ENCODE measurements at places on chromosomes 11 and 22.

DNA sequence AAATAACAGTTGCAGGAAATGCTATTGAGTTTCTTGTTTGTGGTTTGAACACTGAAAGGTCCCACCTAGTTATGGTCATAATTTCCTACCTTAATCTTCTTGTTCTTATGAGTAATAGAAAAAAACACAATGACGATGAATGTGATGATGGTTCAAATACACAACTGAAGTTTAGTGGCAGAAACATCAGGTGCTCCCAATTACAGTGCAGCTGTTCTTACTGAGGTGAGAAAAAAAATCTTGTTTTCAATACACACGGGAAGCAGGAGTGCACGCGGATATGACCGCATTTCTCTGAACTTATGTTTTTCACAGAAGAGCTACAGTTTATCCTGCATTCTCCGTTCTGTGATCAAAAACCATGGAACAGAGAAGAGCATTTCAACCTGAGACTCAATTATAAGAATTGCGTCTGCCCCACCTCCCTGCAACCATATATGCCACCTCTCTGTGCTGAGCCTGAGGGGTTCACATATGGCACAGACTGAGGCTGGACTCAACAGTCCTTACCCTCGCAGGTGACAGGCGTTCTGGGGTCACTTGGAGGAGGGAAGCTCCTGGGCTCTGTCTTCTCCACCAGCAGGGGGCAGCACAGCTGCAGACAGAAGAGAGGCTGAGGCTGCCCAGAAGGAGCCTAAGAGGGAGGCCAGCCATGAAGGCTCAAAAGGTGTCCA lies 99.7 kb upstream of the IGLL5 start:
- H3K4me3 ChIP-seq = no peak overlapping the region
- DNase-seq = peak; percentile 93
- H3K27me3 ChIP-seq = no peaks in the 10 kb centered on the region
- no peaks in the 10 kb centered on the region for H3K36me3 ChIP-seq
- H3K27ac ChIP-seq = no peak overlapping the region
- peaks cover 12% of the 10 kb centered on the region for H3K4me1 ChIP-seq

DNA sequence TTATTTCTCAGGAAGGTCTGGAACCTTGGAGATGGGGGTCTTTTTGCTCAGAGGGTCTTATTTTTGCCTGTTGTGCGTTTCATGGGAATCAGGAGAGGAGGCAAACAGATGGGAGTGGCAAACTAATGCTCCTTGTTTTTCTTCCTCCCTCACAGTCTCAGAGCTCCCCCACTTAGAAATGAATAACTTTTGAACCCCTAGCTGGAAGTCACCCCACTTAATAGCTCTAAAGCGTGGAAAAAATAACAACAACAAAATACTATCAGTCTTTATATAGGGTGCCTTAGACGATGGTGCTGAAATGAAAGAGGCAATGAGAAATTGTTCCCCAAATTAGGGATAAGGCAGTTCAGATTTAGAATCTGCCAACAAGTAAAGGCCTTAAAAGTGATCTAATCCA lies 76.8 kb upstream of the BDNF start:
- no peak overlapping the region for H3K27ac ChIP-seq

DNA sequence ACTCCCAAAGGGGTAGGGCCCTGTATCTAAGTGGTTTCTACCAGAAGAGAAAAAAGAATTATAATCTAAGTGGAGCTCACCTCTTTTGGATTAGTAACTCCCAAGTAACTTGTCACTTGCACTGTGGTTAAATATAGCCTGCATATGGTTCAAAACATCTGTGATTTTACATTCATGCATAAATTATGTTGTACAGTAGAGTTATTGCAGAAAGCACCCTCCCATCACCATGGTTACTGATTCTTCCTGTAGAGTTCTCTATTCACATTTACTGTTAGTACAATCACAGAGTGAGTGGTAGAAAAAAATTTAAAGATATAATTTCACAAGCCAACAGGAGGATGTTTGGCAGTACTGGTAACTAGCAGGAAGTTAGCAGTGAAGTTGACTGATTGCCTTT lies 80.4 kb downstream of the LRRC4C start:
- no peak overlapping the region for H3K27ac ChIP-seq
- no peak for DNase-seq
- H3K36me3 ChIP-seq = no peaks in the 10 kb centered on the region

DNA sequence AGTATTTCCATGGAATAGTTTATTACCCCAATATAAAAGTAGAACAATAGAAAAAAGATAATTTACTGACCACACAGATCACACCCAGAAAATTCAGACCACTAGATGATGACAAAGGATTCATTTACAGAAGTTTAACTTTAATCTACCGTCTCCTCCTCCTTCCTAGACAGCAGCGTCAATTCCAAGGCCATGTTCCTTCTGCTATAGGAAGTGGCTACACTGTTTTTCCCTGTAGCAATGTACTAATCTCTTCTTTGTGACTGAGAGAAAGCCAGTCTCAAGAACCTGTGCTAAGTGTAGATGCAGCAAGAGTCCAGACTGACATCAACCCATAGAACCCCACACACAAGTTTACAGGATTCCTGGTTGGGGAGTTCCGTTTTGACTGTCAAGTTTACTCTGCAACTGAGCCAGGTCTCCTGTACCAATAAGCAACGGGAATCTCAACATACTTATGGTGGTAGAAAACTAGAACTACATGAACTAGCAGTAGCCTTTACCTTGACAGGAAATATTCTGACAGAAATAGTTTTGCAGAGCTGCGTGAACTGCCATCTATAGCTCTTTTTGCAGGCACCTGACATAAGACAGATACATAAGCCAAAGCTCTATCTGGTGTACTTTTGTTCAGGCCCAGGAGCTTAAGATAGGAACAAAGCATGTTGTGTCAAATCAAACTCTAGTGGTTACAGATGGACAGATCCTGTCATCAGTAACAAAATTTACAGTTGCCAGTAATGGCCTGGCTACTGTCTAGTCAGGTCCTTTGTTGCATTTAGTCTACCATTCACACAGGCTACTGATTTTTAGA lies 42.9 kb downstream of the MRTFA start:
- DNase-seq = peak; percentile 58
- peaks cover 70% of the 10 kb centered on the region for H3K4me1 ChIP-seq
- no peaks in the 10 kb centered on the region for H3K36me3 ChIP-seq

DNA sequence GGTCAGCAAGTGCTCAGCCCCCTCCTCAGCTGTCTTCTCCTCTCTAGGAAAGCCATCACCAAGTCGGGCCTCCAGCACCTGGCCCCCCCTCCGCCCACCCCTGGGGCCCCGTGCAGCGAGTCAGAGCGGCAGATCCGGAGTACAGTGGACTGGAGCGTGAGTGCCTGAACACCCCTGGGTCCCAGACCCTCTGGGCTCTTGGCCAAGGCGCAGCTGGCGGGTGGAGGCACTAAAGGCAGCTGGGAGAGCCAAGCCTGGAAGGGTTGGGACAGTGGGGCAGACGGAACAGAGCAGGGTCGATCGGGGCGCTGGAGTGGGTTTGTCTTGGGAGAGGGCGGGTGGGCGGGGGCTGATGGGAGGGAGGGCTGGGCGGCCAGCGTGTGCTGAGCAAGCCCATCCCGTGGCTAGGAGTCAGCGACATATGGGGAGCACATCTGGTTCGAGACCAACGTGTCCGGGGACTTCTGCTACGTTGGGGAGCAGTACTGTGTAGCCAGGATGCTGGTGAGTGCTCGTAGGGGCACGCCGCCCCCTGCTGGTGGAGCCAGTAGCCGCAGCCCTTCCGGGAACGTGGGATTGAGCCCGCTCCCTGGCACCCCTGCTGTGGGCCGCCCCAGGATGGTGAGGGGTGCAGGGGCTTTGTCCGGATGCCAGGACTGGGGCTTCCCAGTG lies 14.1 kb upstream of the MDK start:
- no peaks in the 10 kb centered on the region for H3K27me3 ChIP-seq
- H3K27ac ChIP-seq = peak overlapping the region; percentile 60
- peaks cover 13% of the 10 kb centered on the region for H3K36me3 ChIP-seq
- H3K4me3 ChIP-seq = peak overlapping the region; percentile 32
- peaks cover 52% of the 10 kb centered on the region for H3K4me1 ChIP-seq
- peak; percentile 90 for DNase-seq

DNA sequence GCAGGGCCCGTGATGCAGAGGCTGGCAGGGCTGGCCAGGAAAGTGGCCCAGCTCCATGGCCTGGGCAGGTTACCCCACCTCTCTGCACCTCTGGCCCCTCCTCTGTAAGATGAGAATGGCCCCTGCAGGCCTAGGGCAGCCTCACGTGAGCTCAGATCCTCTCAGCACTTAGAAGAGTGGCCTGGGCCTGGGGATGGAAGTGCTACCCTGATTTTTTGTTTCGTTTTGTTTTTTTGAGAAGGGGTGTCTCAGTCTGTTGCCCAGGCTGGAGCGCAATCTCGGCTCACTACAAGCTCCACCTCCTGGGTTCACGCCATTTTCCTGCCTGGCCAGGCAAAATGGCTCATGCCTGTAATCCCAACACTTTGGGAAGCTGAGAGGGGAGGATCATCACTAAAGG lies 982 bp downstream of the APOBEC3H start:
- no peak overlapping the region for H3K27ac ChIP-seq
- no peak overlapping the region for H3K4me3 ChIP-seq
- H3K27me3 ChIP-seq = no peaks in the 10 kb centered on the region
- H3K36me3 ChIP-seq = no peaks in the 10 kb centered on the region
- no peak for DNase-seq
- no peaks in the 10 kb centered on the region for H3K4me1 ChIP-seq

GRCh38 chr11:131533998-131534397 lies 163.6 kb downstream of the NTM start:
- no peak overlapping the region for H3K4me3 ChIP-seq
- no peaks in the 10 kb centered on the region for H3K4me1 ChIP-seq
- H3K27ac ChIP-seq = no peak overlapping the region
- H3K27me3 ChIP-seq = no peaks in the 10 kb centered on the region

DNA sequence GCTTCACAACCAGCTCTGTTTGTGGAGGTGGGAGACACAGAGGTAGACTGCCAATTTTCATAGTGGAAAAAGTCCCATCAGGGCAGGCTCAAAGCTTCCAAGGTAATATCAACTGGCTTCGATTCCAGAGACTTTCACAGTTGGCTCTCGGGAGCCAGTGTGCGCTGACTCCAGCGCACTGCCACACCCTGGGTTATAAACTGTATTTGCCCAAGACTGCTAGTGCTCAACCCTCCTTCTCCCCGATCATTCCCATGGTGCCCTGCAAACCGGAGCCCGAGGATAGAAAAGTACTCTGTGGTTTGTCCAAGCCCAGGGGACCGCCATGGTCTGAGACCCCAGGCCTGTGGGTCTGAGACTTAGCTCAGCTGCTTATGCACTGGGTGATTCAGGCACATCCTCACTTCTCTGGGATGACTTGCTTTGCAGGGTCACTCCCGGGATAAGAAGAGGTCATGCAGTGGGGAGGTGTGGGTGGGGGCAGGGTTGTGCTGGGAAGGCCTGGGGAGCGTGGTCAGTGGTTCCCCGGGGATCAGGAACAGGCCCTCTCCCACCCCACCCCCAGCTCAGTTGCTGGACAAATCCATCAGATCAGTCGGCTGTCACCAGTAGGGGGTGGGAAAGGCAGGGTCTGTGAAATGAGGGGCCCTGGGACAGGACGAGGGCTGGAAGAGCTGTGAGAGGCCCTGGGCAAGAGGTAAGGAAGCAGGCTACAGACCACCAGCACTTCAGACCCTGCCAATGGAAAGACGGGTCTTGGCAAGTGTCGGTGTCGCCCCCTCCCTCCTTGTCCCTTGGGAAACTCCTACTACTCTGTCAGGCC lies 26.7 kb upstream of the PICK1 start:
- no peak overlapping the region for H3K4me3 ChIP-seq
- no peak for DNase-seq
- H3K27me3 ChIP-seq = no peaks in the 10 kb centered on the region

DNA sequence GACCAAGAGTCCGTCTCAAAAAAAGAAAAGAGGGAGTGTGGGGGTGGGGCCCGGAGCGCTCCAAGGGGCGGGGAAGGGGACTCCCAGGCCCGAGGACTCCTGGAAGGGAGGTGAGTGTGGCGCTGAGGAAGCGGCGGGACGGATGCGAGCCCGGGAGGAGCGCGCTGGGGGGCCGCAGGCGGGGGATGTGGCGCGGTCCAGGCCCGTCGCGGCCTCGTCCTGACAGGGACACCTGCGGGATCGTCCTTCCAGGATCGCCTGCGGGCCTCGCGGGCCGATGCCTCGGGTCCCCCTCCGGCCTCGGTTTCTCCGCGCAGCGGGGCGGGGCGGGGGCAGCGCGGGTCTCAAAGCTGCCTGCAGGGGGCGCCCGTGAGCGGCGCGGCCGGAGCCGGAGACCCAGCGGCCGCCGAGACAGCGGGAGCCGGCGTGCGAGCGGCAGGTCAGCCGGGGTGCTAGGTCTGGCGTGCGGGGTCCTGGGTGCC lies 3.8 kb upstream of the ADORA2A start:
- no peaks in the 10 kb centered on the region for H3K27me3 ChIP-seq
- H3K4me3 ChIP-seq = peak overlapping the region; percentile 78
- peaks cover 68% of the 10 kb centered on the region for H3K4me1 ChIP-seq
- peak overlapping the region; percentile 99 for H3K27ac ChIP-seq

DNA sequence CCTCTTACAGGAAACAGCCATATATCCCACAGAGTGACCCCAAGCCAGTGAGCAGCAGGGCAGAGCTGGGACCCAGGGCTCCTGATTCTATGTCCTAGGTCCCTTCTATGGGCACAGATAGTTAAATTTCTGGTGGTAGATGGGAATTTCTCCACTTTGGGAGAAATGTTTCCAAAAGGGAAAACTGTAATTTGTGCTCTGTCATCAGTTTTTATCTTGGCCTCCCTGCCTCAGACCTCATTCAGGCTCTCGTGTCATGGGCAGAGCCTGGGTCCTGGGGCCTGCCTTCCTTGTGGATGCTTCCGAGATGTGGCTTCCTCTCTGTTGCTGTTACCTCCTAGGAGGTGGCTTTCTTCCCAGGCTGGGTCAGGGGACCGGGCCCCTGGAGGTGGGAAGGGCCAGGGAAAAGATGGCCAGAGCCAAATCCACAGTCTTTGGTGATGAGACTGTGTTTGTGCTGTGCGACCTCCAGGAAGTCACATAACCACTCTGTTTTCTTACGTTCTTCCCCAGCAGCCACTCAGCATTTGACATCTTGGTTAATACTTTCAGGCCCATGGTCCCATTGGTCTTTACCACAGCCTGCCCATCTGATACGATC lies 8.6 kb downstream of the LRRC32 start:
- peaks cover 39% of the 10 kb centered on the region for H3K4me1 ChIP-seq
- no peaks in the 10 kb centered on the region for H3K27me3 ChIP-seq
- no peak overlapping the region for H3K27ac ChIP-seq
- no peaks in the 10 kb centered on the region for H3K36me3 ChIP-seq
- H3K4me3 ChIP-seq = no peak overlapping the region

- no peak for DNase-seq
- no peak overlapping the region for H3K27ac ChIP-seq
- no peaks in the 10 kb centered on the region for H3K27me3 ChIP-seq
Observed at GRCh38 chr11:2464451-2465165, 19.8 kb downstream of the KCNQ1 start.
